Hematopoietic multipotent progenitor cell treated with erythropoietin and hydrocortisone succinate and interleukin-3 and kit ligand, for 17 days (in vitro differentiated cells): ENCODE measurements at places on chromosomes 12 and 14.

DNA sequence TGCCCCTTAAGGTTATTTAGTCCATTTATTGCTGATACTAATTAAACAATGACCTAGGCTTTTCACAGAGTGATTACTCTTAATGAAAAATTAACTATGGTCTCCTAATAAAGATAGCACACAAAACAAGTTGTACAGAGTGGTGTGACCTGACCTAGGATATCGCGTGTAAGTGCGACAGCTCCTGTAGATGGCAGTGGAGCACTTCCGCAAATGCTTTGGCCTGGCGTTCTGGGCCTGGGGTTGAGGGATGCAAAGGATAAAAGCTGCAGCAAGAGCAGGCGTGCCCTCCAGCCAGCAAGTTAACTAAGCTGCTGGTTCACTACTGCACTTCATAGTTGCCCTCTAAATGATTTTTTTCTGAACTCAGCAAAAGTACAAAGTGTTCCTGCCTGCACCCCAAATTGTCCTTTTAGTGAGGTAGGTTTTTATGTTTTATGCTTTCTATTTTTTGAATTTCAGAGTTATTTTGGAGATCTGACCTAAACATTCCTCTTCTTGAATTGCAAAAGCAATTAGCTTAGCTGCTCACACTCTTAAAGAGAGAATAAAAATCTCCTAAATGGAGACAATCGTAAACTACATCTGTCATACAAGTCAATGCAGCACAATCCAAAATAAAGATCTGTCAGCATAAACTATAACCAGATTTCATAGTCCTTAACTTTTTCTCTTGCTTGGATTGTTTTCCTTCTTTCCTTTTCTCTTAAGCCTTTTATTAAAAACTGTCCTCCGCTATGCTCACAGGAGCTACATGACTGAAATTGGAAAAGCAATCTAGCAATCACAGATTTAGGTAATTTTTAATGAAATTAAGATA is 379.6 kb downstream of the LRIG3 start:
- DNase-seq: no peak

DNA sequence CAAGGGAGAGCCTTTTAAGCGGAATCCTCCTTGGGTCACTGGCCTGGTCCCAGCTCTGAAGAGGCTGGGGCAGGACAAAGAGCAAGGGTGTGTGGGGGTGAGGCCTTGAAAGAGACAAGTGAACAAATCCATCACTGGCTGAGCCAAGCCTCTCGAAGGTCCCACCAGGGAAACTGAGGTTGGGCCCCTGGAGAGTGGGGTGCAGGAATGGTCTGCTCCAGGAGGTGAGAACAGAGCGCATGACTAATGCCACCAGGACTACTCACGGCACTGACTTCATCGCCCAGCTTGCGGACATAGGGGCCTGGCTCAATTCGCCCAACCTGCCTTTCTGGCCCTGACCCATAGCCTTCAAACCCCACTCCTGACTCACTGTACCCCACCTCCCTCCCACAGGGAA is 19.2 kb upstream of the DEGS2 start:
- DNase-seq: no peak

DNA sequence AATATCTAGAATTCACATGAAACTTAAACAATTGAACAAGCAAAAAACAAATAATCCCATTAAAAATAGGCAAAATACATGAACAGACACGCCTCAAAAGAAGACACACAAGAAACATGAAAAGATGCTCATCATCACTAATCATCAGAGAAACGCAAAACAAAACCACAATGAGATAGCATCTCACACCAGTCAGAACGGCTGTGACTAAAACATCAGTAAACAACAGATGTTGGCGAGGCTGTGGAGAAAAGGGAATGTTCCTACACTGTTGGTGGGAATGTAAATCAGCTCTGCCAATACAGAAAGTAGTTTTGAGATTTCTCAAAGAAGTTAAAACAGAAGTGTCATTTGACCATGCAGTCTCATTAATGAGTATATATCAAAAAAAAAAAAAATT is 121.3 kb downstream of the PTPRO start:
- DNase-seq: no peak

- no peak for DNase-seq
Measured at GRCh38 chr14:40682131-40682913, 924.4 kb upstream of the LRFN5 start.

DNA sequence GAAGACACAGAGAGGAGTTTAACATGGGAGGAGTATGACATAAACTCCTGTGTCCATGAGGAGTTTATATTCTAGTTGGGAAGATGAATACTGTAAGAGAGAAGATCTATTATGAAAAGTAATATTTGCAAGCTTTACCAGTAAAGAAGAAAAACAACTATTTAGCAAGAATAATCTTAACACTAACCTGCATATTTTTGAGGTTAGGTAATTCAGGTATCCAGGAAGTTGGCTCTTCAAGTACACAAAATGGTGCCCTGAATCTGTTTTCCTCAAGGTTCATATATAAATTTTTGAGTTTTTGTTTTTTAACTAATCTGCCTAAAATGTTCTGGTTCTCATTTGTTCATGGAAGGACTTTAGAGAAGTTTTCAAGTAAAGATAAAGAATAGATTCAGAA is 33.9 kb upstream of the KCNMB4 start:
- no peak for DNase-seq

GRCh38 chr14:89040080-89040459 is 215.6 kb downstream of the TTC8 start:
- DNase-seq: no peak

GRCh38 chr12:16962889-16963288 is 356.9 kb upstream of the LMO3 start:
- DNase-seq: no peak

DNA sequence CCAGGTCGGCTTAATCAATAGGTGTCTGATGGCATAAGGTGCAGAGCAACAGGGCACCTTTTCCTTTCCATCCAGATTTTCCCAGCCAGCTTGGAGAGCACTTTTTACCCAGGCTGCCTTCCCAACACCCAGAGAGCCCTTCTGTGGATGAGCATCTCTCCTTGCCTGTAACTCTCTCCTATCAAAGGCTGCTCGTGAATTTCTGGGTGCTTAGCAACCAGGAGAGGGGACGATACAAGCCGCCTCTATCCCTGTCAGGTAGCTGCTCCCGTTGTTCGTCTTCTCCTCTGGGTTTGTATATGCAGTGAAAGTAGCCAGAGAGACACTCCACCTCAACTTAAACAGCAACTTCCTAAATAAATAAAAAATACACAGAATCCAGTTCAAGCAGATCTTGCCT is 124.2 kb downstream of the CACNA1C start:
- no peak for DNase-seq

DNA sequence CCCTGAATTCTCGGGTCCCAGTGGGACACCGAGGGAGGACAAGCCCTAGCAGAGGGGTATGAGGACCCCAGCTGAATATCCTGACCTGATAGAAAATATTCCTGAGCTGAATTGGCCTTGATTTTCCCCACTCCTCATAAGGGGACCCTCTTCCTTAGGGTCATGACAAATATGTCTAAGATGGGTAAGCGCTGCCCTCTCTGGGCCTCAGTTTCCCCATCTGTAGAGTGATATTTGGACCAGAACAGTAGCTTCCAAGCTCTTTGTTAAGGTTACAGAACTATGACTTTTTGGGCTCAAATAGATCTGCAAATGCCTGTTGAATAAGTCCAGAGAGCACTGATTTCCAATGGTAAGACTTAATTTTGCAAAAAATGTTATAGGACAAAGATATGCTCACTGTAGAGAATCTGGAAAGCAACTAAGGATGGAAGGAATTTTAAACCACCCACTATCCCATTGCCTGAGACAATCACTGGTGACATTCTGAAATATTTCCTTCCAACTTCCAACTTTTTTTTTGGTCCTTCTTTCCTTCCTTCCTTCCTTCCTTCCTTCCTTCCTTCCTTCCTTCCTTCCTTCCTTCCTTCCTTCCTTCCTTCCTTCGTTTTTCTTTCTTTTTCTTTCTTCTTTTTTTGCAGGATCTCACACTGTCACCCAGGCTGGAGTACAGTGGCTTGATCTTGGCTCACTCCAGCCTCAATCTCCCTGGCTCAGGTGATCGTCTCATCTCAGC is 32.0 kb downstream of the MYL2 start:
- DNase-seq: no peak

DNA sequence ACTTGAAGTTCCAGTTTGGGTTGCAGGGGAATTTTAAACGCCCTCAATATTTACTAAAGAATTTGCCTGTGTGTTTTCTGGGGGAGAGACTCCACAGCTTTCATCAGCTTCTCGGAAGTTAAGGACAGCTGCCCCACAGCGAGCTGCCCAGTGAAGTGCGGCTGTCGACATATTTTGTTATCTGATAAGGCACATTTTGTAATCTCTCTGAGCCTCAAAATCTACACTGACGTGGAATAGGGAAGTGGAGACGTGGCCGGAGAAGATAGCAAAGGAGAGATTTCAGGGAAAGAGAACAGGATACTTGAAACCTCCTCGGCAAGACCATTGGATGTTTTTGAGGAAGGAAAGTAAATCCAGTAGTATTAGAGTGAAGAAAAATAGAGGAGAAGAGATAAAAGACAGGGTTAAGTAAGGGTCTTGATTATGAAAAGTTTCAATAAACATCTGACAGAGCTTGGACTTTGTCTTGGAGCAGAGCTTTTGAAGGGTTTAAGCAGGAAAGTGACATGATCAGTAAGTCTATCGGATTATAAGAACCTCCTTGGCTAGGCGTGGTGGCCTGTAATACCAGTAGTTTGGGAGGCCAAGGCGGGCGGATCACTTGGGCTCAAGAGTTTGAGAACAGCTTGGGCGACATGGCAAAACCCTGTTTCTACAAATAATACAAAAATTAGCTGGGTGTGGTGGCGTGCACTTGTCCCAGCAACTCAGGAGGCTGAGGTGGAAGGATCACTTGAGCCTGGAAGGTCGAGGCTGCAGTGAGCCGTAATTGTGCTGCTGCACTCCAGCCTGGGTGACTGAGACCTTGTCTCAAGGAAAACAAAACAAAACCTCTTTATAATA is 1.1 kb downstream of the POLR3B start:
- DNase-seq: peak; percentile 78

- DNase-seq: no peak
Measured at GRCh38 chr14:89268514-89268913, 148.5 kb downstream of the FOXN3 start.

DNA sequence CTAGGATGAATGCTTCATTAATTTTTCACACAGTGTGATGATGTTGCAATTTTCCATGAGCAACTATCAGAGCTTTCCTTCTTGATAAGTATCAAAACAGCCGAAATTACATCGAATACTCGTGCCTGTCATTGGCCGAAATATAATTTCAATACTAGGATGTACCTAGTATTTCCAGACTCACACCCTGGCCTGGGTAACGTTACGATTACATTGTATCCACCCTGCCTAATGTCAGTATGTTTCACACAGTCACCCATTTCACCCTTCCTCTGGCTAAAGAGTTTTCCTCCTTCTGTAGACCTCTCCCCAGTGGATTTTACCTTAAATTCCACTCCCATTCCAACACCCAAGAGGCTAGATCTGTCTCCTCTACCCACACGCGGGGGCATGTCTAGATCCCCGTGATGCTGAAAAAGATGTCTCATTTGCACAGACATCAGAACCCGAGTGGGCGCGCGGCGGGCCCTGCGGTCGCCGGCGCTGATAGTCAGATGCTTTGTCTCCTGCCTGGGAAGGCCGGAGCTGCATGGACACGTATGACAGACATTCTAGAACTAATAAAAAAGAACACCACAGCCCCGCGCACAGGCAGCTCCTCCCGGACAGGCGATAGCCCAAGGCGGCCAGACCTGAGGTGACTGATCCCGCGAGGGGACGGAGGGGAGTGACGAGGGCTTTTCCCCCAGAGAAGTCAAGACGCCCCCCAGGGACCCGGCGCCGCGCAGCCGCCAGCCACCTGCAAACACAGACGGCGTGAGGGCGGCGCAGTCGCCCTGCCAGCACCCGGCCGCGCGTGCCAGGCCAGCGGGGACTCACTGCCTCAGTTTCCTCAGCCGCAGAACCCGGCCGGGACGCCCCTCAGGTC is 723 bp downstream of the KIF21A start:
- peak; percentile 17 for DNase-seq

GRCh38 chr12:53644133-53644532 is 18.0 kb upstream of the ATF7 start:
- no peak for DNase-seq

DNA sequence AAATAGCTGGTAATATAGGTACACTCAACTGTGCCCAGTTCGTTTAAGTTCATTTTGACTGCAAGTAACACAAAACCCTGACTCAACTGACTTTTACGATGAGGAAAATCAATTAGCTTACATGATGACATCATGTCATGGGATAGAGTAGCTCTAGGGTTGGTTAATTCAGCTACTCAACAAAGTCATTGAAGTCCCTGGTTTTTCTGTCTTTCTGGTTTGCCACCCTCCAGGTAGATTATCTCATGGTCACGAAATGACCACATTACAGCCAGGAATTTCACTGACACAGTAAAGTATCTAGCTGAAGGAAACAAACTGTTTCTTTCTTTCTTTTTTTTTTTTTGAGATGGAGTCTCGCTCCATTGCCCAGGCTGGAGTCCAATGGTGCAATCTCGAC is 68.5 kb upstream of the FUT8 start:
- no peak for DNase-seq

- DNase-seq: no peak
Measured at GRCh38 chr14:74660863-74661262, 48.8 kb upstream of the LTBP2 start.

GRCh38 chr14:97248973-97249372 is 451.8 kb downstream of the VRK1 start:
- no peak for DNase-seq

DNA sequence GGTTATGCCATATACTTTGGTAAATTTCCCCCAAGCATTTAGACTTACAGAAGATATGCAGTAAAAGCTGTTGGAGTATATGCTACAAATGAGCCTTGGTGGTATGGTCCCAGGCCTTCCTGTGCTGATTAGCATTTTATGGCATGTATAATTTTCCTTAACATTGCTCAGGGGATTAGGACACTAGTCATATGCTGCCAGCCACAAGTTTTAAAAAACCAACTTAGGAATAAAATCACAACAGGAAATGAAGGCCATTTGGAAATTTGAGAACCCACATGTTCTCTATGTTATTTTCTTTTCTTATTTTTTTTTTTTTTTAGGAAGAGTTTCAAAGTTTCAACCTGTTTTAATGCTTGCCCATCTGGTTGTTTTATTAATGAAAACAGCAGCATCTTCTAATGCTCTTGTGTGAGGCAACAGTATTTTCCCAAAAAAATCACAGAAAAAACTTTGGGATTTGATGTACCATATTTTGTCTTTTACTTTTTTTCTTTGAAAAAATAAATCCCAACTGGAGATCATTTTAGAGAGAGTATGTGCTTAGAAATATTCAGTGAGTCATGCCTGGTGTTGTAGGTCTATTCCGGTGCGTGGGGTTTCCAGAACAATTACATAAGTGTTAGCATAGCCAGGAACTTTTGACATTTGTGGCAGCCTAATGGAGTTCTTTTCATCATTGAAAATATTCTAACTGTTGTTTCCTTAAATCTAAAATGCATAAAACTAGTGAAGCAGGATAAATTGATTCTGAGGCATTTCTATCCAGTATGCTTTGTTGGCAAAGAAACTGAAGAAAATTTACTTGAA is 21.7 kb upstream of the DUSP6 start:
- DNase-seq: no peak

- DNase-seq: no peak
Measured at GRCh38 chr14:97584528-97584927, 787.3 kb downstream of the VRK1 start.
